ENCODE measurements at places on chromosomes 4 and X.
A peak's percentile ranks its signal among the peaks of the same experiment; 100 is the strongest.

DNA sequence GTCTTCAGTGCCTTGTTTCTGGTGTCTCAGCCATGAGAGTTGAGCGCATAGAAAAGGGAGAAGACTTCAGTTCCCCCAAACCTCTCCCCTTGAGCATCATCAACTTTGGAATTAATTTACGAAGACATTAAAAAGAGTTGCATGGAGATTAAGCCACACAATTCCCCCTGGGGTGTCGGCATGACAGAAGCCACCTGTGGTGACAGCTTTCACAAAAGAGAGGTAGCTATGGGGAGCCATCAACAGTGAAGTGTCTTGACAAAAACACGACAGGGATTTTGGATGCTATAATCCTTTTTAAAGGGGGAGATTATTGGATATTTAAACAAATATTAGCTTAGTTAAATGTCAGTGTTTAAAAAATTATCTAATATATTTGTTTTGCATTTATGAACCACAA, 307.6 kb downstream of the LDB2 start:
- no peak for DNase-seq

- DNase-seq = no peak
Observed at GRCh38 chrX:10039821-10040793, 72.9 kb downstream of the CLDN34 start.

DNA sequence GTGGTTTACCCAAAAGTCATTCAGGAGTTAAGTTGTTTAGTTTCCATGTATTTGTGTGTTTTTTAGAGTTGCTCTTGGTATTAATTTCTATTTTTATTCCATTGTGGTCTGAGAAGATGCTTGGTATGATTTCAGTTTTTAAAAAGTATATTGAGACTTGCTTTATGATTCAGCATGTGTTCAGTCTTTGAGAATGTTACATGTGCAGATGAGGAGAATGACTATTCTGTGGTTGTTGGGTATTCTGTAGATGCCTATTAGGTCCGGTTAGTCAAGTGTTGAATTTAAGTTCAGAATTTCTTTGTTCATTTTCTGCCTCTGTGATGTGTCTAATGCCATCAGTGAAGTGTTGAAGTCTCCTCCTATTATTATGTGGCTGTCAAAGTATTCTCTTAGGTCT, 249.4 kb downstream of the ARHGAP10 start:
- no peak for DNase-seq

GRCh38 chr4:168514249-168514852, 17.5 kb downstream of the PALLD start:
- no peak for DNase-seq

GRCh38 chrX:154873329-154873728, 12.8 kb upstream of the F8A1 start:
- no peak for DNase-seq

DNA sequence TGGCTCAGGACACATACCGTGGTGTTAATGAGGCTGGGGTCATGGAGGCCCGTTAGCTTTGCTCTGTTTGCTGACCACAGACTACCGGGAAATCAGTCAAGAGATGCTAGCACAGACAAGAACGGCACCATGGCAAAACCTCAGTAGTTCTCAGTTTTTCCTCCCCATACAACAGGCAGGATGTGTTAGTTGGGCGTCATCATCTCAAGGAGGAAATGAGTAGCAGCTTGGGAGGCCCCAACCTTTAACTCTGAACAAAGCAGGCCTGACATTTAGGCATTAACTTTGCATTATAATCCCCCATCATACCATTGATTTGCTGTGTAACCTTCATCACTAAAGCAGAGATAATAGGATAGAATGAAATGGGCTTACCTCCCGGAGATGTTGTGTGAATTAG, 714.2 kb downstream of the RPA4 start:
- peak; percentile 8 for DNase-seq

DNA sequence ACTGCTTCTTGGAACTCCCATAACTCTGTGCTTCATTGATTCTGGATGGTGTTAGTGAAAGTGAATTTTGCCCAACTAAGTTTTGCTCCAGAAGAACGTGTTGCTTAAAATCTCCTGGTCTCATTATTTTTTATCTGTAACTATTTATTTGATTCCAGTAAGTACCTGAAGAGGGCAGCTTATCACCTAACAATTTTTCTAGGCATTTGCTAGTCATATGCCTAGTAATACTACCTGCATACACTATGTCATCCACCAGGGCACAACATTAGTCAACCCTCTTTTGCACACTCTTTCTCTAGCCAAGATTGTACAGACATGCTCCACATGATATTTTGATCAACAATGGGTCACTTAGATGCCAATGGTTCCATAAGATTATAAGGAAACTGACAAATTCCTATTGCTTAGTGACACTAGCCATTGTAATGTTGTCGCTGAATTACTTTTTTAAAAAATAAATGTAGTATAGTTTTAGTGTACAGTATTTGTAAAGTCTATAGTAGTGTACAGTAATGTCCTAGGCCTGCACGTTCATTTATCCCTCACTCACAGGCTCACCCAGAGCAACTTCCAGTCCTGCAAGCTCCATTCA, 499.9 kb upstream of the AADAT start:
- DNase-seq = no peak
